Endothelial cell (in vitro differentiated cells): ENCODE measurements at places on chromosomes 4 and X.

DNA sequence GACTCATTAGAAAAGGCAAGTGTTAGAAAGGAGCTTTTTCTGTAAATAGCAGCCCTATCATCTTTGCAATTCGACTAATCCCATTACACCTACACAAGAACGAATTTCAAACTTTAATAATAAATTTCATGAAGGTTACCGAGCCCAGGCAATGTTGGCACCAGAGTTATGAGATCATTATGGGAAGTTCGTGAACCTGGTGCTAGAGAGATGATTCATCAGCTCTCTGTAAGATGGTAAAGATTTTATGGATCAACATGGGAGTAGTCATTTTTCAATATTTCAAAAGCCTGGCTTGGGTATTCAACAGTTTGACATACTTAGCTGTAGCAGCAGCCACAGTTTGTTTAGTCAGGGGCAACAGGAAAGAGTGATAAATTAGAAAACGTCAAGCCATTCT lies 35.8 kb downstream of the AMELX start:
- DNase-seq, result no peak

GRCh38 chr4:101355246-101355645 lies 7.9 kb upstream of the PPP3CA start:
- DNase-seq, result no peak

GRCh38 chr4:108036213-108036612 lies 46.5 kb downstream of the HADH start:
- DNase-seq, result no peak

- no peak for DNase-seq
These were observed 20.7 kb upstream of the SLC25A6 start for GRCh38 chrX:1412551-1413161.

GRCh38 chrX:25527156-25527555 lies 511.4 kb upstream of the ARX start:
- DNase-seq, result no peak

DNA sequence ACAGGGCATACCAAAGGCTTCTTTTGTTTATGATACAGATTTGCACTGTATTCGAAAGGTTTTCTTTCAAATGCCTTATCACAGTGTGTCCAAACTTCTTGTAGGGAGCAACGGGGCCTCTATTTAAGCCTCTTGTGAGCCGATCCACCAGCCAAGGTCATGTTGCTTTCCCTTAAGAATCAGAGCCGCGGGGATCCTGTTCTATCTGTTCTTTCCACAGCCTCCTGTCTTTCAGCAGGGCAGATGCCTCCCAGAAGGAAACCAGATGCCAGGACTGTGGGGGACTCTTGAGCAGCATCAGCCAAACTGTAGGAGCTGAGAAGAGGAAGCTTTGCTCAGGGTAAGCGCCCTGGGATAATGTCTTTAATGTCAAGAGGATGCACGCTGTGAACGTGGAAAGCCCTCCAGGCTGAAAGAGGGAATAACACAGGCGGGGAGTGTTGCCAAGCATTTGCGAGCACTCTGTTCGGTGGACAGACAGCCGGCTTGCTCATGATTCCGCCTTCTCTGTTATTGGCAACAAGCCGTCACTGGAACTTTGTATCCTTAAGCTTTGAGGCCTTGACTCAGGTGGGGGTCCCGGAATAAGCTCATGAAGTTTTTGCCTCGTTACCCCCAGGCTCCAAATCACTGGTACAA lies 279.8 kb upstream of the FRG1 start:
- no peak for DNase-seq

DNA sequence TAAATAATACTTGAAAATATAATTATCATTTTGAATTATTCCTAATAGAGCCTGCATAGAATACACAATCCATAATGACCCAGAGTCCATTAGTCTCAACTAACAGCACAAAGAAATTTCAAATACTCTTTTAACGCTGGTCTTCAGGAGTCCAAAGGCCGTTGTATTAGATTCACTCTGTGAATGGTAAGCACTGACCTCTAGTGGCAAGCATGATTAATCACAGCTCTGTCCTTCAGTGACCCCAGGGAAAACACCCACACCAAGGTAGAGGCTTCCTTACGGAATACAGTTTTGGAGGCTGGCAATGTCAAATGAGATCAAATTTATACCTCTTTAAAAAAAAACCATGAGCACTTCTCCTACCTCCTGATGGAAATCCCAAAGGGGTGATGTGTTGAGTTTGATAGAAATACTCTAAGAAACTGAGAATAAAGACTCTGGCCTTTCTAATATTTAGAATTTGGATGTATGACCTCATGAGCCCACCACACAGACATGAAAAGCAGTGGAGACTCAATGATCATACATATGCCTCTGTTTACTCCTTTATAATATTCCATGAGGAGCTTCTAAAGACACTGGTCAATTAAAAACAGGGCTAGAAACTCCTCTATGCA lies 147.2 kb upstream of the DKK2 start:
- DNase-seq, result peak; percentile 41

DNA sequence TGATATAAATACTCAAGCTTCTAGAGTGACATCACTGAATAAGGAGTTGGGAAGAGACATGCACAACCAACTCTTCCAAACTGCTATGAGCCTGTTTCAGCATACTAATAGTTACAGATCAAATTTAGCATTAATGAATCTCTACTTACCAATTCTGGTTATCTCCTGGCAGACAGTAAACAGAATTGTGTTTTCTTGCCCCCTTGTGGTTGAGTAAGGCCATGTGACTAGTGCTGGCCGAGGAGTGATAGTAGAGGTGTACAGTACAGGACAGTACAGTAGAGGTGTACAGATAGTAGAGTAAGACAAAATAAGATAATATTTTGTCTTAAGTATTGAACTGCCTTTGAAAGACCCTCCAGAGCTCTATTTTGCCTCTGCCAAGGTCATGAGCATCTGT lies 681.4 kb downstream of the GABRG1 start:
- no peak for DNase-seq

DNA sequence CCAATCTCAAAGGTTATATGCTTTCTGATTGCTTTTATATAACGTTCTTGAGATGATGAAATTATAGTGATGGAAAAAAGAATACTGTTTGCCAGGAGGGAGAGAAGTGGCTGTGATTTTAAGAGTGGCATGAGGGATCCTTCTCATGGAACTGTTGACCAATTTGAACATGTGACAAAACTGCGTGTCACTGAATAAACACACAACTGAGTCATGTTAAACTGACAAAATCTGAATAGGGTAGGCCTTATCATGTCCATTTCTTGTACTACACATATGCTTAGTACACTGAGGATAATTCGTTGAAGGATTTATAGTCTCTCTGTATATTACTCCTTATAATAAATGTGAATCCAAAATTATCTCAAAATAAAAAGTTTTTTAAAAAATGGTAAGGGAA lies 22.2 kb upstream of the HSPA4L start:
- DNase-seq, result no peak

DNA sequence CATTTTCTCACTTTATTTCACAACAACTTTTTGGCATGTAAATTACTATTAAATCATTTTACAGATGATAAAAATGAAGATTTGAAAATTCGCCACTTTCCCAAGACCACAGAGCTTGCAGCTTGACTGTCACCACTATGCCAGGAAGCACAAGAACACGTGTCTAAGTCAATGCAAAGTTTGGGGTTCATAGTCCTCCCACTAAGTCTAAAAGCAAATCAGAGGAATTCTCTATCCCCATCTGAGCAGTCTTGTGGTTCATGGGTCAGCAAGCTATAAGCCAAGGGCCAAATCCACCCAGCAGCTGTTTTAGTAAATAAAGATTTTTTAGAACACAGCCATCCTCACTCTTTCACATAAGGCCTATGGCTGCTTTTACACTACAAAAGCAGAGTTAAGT lies 833.3 kb upstream of the INTU start:
- DNase-seq, result no peak

DNA sequence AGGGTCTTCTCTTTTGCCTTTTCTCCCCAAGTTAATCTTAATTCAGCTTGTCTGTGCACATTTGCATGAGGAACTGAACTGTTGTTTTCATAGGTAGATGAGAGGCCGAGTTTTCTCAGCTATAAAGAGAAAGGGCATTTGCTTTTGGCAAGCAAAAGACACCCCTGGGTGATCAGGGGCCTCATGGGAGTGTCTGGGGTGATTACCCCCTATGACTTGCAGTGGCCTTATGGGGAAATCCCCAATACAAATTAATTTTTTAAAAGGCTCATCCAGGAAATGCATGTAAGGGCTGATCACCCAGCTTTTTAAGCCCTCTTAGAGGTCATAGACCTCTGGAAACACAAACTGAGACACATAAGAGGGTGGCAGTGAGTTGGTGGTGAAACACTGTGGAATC lies 56.4 kb upstream of the HMX1 start:
- DNase-seq, result no peak

GRCh38 chr4:140995058-140995457 lies 138.2 kb downstream of the RNF150 start:
- no peak for DNase-seq

GRCh38 chr4:119314356-119314755 lies 7.6 kb downstream of the FABP2 start:
- DNase-seq, result peak; percentile 28

DNA sequence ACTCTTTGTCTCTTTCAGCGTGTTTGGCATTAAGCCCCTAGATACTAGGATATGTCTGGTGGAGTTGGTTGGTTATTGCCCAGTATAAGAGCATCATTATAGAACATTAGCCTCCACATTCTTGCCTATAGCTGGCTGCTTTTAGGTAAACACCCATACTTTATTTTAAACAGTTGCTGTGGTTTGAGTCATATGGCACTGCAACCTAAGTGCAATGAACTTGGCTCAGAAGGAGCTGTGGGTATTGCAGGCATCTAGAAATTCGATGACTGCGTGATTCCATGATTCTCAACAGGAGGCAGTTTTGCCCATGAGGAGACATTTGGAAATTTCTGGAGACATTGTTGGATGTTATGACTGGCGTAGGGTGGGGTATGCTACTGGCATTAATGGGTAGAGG lies 49.5 kb downstream of the DCLK2 start:
- DNase-seq, result no peak

- no peak for DNase-seq
These were observed 33.0 kb upstream of the RAB9B start for GRCh38 chrX:103864886-103865534.

- peak; percentile 57 for DNase-seq
These were observed 17.6 kb downstream of the ADRA2C start for GRCh38 chr4:3783693-3784306.

- peak; percentile 32 for DNase-seq
These were observed 1.4 kb downstream of the HELT start for GRCh38 chr4:185019456-185020292.

DNA sequence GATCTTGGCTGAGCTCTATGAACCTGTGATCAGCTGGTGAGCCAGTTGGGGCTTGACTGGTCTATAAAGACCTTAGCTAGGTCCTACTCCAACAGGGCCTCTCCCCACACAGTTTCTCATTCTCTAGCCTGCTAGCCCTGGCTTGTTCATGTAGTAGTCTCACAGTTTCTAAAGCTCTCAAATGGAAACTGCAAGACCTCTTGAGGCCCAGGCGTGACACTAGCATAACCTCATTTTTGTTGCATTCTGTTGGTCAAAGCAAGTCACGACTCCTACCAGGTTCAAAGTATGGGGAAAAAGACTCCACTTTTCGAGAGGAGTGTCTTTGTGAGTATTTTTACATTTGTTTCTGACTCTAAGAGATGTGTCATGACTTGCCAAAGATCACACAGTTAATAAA lies 50.9 kb downstream of the CEP44 start:
- no peak for DNase-seq

- DNase-seq, result no peak
These were observed 76.2 kb upstream of the CD99 start for GRCh38 chrX:2614911-2615310.

DNA sequence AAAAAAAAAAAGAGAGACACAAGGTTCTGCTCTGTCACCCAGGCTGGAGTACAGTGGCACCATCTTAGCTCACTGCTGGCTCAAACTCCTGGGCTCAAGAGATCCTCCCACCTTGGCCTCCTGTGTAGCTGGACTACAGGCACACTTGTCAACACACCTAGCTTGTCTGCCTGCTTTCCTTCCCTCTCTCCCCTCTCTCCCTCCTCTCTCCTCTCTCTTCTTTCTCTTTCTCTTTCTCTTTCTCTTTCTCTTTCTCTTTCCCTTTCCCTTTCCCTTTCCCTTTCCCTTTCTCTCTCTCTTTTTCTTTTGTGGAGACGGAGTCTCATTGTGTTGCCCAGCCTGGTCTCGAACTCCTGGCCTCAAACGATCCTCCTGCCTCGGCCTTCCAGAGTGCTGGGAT lies 132.1 kb downstream of the DIPK2B start:
- no peak for DNase-seq

DNA sequence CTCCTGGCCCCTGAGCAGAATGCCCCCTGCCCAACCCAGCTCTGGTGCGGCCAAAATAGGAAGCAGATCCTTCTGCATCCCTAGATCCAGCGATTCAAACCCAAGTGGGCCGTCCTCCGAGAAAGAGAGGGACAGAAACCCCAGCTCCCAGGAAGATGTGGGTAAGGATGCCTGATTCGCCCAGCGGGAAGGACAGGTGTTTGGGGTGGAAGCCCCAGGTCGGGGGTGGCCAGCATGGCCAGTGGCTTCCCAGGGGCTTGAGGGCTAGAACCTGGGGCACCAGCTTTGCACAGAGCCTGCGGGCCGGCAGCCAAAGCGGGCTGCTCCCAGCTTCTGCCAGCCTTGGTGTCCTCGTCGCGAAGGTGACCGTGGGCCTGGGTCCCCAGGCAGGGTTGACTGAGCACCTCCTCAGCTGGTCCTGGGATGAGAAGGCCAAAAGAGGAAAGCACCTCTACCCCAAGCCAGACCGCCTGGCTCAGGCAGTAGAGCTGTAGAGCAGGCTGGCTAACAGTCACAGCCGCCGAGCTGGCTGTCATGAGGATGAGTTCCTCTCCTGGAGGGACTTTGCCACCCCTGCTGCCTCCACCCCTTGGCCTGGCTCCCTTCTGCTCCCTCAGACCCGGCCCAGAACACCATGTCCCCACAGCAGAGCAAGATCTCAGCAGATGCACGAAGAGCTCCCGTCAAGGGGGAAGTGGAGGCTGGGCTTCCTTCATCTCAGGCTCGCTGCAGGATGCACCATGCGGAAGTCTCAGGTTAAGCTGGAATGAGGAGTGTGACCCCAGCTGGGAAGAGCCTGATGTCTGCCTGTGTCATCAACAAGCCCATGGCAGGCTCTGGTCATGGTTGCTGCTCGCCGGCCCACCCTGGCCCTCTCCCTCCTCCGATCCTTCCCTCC lies 59.9 kb downstream of the CPZ start:
- DNase-seq, result no peak

GRCh38 chrX:148984238-148984637 lies 483.8 kb downstream of the AFF2 start:
- no peak for DNase-seq

GRCh38 chr4:129543299-129543698 lies 447.3 kb downstream of the C4orf33 start:
- no peak for DNase-seq

GRCh38 chr4:104743215-104743653 lies 248.5 kb upstream of the CXXC4 start:
- no peak for DNase-seq

DNA sequence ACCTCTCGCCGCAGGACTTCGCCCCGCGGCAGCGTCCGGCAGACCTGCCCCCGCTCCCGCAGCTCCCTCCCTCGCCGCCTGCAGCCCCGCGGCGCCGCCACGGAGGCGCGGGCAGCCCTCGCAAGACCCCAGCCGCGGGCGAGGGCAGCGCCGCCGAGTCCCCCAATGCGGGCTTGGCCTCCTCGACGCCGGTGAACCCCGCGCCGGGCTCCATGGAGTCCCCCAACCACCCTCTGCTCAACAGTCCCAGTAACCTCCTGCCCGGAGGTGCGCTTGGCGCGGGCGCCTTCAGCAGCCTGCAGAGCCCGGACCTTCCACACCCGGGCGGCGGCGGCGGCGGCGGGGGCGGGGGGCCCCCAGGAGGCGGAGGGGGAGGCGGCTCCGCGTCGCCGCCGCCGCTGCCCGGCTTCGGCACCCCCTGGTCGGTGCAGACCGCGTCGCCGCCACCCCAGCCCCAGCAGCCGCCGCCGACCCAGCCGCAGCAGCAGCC lies 1.2 kb downstream of the CPEB2 start:
- no peak for DNase-seq
